ENCODE measurements at places on chromosomes 6 and 20. TPM values are rescaled to one million over a fixed set of nuclear protein-coding genes. Genes with fewer than 3 reads are reported as not detected.
A peak's percentile ranks its signal among the peaks of the same experiment; 100 is the strongest.

- DNase-seq = no peak
These were observed 214.8 kb upstream of the GRIK2 start for GRCh38 chr6:101178748-101179147.

MMUT gene
- 31.1 TPM for total RNA-seq

DNA sequence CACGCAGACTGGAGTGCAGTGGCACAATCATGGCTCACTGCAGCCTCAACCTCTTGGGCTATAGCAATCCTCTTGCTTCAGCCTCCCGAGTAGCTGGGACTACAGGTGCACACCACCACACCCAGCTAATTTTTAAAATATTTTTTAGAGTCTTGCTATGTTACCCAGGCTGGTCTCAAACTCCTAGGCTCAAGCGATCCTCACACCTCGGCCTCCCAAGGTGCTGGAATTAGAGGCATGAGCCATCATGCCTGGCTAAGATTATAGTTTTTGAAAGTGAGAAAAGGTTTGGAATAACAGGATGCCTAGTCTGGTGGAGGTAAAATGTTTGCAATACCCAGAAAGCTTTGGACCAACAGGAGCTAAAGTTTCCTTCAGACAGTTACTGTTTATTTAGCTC lies 23.4 kb downstream of the GCM1 start:
- no peak for DNase-seq

- DNase-seq = no peak
These were observed 3.2 kb downstream of the CUTA start for GRCh38 chr6:33414592-33415271.

DNA sequence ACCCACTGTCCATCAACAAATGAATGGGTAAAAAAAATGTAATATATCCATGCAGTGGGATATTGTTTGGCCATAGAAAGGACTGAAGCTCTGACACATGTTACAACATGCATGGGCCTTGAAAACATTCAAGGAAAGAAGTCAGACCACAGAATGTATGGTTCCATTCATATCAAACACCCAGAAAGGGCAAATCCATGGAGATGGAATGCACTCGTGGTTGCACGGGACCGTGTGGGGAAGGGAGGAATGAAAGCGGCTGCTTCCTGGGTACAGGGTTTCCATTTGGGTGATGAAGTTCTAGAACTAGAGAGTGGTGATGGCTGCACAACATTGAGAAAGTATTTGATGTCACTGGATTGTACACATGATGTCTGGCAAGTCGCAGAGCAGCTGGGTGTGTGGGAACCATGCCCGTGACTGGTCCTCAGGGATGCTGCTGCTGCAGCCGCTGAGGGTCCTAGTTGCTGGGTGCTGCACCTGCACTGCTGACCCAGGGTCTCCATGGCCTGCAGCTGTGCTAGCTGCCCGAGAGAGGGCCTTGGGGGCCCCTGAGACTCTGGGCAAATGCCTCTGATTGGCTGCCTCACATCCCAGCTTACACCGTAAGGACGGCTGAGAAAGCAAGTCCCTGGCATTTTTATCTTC lies 220.3 kb downstream of the NRN1 start:
- no peak for DNase-seq

- peak; percentile 71 for DNase-seq
These were observed 85.1 kb downstream of the CLIC5 start for GRCh38 chr6:45930420-45931040.
